ENCODE measurements at places on chromosomes 4 and X. TPM values are rescaled to one million over a fixed set of nuclear protein-coding genes. Genes with fewer than 3 reads are reported as not detected.

Gene SPIN2A
- total RNA-seq: 0.33 TPM

GRCh38 chrX:71195964-71196649, 26.9 kb upstream of the GJB1 start:
- DNase-seq: no peak

DNA sequence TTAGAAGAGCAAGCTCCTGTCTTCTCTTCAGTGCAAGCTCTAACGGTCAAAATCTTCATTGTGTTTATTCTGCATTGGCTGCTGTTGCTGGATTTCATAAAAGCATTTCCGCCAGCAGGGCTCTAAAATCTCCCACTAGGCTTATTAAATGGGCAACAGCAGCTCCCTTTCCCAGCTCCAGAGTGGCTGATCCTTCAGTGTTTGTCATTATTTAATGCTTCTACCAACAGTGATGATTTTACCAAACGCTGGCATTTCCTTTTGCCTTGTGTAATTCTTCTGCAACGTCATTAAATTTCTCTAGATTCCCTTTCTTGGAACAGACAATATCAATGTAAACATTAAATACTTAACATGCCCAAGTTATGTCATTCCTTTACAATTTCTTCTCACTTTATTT, 20.1 kb downstream of the SLC7A11 start:
- no peak for DNase-seq

- no peak for DNase-seq
Measured at GRCh38 chr4:17197070-17197469, 298.6 kb upstream of the LDB2 start.

Gene POU3F4
- total RNA-seq: not detected

DNA sequence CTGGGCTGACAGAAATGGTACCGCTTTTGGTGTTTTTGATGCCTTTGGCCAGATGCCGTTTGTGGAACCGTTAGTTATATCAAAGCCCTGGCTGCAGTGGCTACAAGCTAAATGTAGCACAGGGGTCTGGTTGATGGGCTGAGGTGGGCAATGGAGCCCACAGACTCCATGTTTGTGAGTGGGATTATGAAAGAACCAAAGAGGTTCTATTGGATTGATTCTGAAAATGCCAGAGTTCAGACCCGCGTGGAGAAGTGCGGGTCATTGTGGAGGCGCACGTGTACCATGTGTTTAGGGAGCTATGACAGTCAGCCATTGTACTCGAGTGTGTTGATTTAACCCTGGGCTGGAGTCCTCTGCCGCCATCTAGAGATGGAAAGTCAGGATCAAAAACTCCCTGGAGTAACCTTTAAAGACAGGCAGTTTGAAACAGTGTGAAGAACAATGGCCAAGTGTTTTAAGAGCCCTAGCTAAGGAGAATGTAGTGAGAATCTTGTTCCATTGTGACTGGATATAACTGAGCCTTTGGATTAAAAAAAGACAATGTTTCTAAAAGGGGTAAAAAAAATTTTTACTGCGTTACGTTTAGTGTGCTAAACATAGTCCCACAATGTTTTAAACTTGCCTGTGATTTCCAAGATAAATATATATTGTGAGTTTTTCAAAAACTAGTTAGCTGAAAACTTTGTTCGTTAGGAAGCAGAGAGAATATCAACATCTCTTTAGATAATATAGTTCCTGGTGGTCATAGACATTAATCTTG, 12.7 kb downstream of the ART3 start:
- DNase-seq: peak; percentile 82

Gene CABS1
- total RNA-seq: not detected
